ENCODE measurements at places on chromosomes 5 and 9.

GRCh38 chr9:93960971-93961841, 6.1 kb upstream of the BARX1 start:
- DNase-seq = no peak

- DNase-seq = no peak
These were observed 42.1 kb upstream of the TMOD1 start for GRCh38 chr9:97459326-97459725.

- no peak for DNase-seq
These were observed 274.3 kb downstream of the ISL1 start for GRCh38 chr5:51657340-51658240.

DNA sequence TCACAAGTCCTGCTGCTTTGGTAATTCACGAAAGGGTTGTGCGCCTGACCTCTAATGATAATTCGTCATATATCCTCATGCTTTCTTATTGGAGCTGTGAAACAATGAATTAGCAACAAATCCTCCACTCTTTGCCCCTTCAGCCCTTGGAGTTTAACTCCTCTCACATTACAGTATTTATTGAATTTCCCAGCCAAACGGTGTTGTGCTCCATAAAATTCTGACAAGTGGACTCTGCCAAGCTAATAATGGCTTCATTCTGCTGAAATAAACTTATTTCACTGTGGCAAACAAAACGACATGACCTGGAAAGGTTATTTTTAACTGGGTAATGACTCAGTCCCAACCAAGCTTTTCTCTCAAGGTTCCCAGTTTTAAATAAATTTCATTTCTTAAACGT, 984.4 kb upstream of the DMAC1 start:
- no peak for DNase-seq

DNA sequence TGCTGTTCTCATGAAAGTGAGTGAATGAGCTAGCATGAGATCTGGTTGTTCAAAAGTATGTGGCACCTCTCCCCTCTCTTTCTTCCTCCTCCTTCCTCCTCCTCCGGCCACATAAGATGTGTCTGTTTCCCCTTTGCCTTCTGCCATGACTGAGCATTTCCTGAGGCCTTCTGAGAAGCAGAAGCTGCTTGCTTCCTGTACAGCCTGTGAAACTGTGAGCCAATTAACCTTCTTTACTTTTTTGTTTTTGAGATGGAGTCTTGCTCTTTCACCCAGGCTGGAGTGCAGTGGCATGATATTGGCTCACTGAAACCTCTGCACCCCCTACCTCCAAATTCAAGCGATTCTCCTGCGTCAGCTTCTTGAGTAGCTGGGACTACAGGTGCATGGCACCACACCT, 6.1 kb downstream of the S100Z start:
- DNase-seq = no peak

DNA sequence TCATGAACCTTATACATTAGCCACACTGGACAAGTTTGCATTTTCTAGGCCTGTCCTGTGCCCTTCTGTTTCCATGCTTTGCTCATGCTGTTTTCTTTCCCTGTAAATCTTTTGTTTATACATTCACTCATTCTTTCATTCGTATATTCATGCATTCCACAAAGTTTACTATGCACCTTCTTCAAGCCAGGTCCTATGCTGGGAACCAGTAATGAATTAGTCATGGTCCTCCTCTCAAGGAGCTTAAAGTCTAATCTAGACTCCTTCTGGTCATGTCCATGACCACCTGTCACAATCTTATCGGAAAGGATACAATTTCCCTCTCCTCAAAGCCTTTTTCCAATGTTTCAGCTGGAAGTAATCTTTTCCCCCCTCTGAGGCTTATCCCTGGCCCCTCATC, 9.1 kb upstream of the XPA start:
- DNase-seq = no peak

Data from mucosa of descending colon (tissue), 3 donors.